Stimulated activated CD8-positive, alpha-beta memory T cell treated with anti-CD3 and anti-CD28 coated beads, Interleukin-2, amount 100 ng/mL, for 1 hour (primary cell): ENCODE measurements at places on chromosomes 6 and 20.

DNA sequence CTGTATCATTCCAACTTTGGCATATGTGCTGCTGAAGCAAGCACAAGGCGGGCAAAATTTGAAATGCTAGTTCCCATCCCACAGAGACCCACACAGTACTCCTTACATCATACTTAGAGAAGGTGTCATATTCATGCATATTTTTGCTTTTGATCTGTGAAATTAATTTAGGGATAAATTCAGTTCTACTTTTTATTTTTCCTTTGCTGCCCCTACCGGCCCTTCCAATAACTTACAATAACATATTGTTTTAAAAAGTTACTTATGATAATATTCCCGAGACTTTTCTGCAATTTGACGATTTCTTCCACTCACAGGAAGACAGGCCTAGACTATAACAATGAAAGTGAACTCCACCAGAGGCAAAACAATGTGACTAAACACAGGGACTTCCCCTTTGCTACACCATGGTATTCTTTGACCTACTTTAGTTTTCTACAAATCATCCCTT is 35.0 kb downstream of the SESN1 start:
- DNase-seq = no peak

GRCh38 chr6:170250981-170251775 is 39.7 kb downstream of the DLL1 start:
- no peak for DNase-seq

GRCh38 chr6:106901062-106901461 is 73.5 kb downstream of the CD24 start:
- DNase-seq = no peak

GRCh38 chr6:42404484-42404883 is 47.2 kb downstream of the TRERF1 start:
- no peak for DNase-seq

GRCh38 chr6:40803897-40804702 is 216.9 kb upstream of the LRFN2 start:
- no peak for DNase-seq

DNA sequence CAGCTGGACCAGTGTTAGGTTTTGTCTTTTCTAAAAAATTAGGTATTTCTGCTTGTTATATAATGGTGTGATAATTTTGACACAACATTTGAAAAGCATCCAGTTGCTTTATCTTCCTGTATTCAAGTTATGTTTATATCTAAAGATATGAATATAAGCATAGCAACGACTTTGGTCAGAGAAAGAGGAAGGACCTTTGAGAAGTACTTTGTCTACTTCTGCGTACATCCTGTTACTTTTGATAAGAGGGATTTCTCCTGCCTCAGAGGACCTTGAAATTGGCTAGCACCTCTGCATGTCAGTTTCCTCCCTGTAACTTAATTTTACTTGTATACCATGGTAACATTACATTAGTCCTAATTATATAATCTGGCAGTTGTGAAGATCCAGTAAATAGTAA is 24.8 kb downstream of the PHF20 start:
- no peak for DNase-seq

GRCh38 chr20:51169813-51170212 is 146.9 kb upstream of the KCNG1 start:
- DNase-seq = no peak

DNA sequence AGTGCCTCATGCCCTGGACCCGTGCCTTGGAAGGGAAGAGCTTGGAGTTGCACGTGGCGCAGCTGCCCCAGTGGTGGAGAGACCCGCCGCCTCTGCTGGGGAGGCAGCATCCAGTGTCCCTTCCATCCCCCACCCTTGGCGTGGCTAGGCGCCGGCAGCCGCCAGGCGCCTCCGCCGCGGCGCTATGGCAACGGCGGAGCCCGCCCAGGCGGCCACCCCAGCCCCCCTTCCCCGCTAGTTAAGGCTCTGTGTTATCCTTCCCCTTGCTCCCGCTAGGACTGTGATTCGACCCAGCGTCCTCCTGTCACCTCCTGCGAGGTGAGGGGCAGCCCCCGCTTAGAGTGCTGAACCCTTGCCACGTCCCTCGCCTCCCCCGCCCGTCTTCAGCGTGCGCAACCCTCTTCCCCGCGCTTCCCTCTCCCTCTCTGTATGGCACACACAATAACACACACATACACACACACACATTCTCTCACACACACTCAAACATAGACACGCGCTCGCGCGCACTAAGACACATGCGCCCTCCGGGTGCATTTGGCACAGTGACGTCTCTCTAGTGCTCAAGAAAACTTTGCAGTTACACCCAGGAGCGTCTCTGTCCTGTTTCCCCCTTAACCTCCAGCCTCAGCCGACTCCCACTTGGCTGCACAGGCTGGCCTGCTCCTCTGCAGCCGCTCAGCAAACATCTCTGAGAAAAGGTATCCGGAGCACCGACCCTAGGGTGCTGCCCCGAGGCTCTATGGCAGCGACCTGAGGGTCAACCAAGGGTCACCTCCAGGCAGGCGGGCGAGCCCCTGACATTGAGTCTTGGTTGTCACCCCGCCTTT is 8.5 kb downstream of the GRIK2 start:
- no peak for DNase-seq

- no peak for DNase-seq
Observed at GRCh38 chr20:37273988-37274387, 12.4 kb upstream of the GHRH start.

DNA sequence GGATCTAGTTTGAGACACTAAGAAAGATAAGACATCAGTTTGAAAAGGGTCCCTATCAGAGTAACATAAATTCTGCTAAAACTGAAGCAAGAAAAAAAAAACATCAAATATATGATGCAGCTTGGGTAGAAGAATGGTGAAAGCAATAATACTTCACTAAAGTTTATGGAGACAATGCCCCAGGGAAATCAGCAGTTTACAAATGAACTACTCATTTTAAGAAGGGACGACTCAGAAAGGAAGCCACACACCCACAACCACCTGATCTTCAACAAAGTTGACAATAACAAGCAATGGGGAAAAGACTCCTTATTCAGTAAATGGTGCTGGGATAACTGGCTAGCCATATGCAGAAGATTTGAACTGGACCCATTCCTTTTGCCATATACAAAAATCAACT is 143.5 kb downstream of the TPBG start:
- DNase-seq = no peak

DNA sequence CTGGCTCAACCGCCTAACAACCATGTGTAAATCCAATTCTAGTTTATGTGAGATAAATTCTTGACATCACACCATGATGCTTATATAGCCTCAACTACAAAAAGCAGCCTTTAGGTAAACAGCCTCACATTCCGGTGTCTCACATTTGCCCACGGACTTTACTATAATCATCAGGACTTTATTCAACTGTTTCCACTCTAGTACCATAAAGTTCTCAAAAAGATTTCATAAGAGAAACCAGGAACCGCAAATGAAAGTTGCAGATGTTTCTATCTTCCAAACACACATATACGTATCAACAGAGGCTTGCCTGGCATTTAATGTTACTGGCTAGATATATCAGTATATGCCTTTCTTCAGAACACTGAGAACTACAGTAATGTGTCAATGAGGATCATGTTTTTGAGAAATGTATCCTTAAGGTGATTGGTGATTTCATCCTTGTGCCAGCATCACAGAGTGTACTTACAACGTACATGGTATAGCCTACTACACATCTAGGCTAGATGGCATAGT is 80.0 kb downstream of the EPB41L2 start:
- no peak for DNase-seq

DNA sequence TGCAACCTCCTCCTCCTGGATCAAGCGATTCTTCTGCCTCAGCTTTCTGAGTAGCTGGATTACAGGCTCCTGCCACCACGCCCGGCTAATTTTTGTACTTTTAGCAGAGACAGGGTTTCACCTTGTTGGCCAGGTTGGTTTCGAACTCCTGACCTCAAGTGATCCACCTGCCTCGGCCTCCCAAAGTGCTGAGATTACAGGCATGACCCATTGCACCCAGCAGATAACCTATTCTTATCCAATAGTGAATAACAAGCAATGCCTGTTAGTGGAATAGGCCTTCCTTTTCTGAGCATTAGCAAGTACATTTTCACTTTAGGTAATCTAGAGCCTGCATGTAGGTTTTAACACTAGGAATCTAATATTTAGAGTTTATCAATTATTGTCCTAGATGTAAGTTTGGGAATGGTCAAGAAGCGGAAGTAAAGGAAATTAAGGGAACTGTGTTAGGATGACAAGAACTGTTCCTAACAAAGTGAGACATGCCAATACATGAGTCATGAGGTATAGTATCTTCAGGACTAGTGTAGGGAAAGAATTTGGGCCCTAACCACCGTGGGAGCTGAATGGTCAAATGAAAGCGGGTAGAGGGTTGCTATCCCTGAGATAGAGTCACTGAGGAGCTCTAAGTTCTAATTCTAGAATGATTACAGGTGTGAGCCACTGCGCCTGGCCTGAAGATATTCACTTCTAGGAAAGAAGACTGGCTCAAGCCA is 15.0 kb downstream of the BLTP3A start:
- no peak for DNase-seq

DNA sequence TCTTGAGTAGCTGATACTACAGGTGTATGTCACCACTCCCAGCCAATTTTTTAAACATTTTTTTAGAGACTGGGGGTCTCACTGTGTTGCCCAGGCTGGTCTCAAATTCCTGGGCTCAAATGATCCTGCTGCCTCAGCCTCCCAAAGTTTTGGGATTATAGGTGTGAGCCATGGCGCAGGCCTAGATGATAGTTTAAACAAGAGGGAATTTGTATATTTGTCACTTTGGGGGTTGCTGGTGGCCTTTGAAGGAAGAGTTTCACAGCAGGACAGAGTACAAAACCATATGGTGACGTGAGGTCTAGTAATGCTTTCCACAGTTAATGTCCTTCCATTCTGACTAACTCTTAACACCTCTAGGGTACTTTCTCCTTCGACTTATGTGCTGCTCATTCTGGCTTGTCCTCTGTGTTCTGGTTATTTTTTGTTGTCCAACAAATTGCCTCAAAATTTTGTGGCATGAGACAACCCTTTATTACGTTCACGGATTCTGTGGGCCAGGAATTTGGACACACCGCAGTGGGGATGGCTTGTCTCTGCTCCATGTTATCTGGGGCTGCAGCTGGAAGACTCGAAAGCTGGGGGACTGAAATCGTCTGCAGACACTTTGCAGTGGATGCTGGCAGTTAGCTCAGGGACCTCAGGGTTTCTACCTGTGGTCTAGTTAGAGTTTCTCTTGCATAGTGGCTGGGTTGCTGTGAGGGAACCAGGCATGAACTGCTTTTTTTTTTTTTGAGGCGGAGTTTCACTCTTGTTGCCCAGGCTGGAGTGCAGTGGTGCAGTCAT is 23.0 kb upstream of the IER3 start:
- DNase-seq = no peak

DNA sequence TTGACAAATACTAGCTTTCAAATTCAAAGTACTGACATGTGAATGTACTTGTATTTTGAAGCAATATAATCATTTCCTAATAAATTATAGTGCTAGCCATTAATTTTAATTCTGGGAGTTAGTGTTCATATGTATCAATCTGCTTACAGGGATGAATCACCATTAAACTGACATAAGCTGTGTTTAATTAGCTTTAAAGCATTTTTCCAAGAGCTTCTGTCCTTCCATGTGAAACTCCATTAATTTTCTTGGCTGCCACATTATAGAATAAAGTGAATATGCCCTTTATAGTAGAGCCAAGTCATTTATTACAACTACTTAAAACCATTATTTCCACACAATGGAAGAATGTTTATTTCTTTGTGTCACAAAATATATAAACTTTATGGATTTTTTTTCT is 150.8 kb downstream of the COL21A1 start:
- DNase-seq = no peak

DNA sequence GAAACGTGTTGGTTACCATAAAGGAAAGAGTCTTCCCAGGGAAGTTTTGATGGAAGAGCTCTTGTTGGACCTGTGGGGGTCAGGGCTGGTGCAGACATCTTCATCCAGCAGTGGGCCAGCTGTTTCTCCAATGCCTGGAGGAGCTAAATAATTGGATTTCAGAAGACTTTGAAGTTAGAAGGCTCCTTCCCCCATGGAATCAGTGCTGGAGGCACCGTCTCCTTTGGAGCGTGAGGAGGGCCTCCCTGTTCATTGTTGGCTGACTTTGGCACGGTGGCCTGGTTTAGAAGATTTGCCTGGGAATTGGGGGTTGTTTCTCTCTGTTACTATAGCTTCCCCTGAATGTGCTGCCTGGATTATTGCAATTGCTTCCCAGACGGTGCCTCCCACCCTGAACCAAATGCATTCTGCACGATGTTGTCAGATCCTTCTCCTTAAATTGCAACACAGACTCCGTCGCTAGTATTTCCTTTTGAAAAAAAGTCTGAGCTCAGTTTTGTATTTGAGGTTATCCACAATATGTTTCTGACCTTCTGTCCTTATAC is 27.7 kb upstream of the KCNG1 start:
- DNase-seq = no peak

GRCh38 chr6:39086294-39086693 is 28.7 kb downstream of the SAYSD1 start:
- DNase-seq = no peak

GRCh38 chr6:112752305-112752704 is 405.2 kb downstream of the RFPL4B start:
- DNase-seq = no peak

DNA sequence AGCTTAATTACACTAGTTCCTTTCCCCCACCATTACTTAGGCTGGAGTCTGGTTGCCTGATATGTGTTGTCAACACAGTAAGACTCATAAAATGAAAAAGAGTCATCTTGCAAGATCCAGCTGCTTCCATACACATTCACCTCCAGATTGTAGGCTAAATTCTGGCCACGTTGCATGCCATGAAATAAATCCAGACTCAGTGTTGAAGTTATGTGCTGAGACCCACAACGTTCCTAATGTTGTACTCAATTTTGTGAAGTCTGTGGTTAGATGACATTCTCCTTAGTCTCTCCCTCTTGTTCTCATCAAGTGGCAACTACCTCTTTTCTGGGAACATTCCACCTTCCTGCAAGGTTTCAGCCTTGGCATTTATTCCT is 212.3 kb downstream of the LMBRD1 start:
- DNase-seq = no peak

DNA sequence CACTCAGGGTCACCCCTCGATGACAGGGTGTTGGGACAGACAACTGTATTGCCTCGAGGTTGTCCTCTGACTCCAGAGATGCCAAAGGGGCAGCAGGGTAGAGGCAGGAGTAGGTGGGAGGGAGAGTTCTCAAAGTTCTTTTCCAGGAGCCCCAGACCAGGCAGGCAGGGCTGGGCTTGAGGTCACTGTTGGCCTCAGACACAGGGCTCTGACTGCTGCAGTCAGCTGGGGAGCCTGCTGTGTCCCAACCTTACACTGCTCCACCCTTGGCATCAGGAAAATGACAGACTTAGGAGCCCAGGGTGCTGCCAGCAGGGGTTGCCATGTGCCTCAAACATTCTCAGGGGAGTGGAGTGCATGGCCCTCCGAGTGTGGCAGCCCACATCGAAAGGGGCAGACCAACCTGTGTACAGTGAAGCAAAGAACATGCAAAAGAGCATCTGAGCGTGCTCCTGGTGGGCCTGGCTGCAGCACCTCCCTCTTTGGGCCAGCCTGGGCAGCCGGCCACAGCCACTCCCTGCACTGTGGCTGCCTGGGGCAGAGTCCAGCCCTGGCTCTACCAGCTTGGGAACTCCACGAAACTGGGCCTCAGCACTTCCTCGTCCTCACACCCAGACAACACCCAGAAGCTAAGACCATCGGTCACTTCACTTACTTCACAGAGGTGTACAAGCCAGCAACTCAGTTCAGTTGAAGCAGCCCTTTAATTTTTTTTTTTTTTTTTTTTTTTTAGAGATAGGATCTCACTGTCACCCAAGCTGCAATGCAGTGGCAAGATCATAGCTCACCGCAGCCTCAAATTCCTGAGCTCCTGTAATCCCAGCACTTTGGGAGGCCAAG is 24.0 kb downstream of the C6orf132 start:
- no peak for DNase-seq

- no peak for DNase-seq
Observed at GRCh38 chr20:44615169-44615791, 32.9 kb downstream of the PKIG start.
